Stimulated activated CD4-positive, alpha-beta T cell treated with anti-CD3 and anti-CD28 coated beads, Interleukin-15, amount 100 ng/mL, for 1 hour (primary cell): ENCODE measurements at places on chromosomes 6 and 20.

DNA sequence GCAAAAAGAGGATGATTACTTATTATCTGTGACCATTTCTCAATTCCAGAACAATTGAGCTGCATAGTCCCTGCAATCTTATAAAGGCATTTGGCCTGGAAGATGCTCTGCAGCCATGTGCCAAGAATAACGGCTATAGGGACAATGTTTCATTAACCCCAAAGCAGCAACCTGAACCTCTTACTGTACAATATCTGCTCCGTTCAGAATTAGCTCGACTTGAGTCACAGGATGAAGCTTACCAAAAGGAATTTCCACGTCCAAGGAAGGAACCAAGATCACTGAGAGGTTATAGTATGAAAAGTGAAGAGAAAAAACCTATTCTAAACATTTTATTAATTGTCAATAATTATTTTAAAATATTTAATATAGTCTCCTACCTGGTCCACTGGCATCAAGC, 167.3 kb upstream of the GMDS start:
- no peak for DNase-seq

DNA sequence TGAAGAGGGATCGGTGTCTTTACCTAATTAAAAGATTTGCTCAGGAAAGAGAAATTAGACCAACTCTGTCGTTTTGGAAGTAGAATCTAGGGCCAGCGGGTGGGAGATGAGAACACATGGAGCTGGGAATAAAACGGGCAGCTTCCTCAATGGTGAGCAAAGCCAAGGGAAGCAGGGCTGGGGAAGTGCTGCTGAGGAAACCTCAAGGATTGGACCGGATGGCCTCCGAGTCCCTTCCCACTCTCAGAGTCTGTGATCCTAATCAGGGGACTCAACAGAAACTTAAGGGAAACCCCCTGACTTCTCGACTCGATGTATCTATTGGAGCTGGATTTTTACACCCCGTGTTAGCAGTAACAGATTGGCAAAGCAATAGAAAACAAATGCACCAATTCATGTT, 10.8 kb downstream of the GCNT2 start:
- no peak for DNase-seq

DNA sequence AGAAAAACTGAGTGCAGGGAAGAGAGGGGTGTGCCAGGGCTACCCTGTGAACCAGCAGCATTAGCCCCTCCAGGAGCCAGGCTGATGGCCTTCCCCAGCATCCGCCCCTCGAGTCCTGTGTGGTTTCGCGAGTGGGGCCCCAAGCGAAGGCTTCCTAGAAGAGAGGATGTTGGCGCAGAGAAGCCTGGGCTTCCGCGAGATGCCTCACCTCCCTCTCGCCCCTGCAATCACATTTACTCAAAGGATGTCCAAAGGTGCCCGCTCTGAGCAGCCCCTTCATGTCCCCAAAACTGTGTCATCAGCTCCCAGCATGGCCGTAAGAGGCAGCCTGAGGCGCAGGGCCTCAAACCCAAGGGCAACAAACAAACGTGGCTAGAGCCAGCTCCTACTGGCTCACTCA, 111.7 kb downstream of the PREX1 start:
- DNase-seq, result peak; percentile 25

- no peak for DNase-seq
Observed at GRCh38 chr20:47489448-47489872, 12.2 kb upstream of the NCOA3 start.

DNA sequence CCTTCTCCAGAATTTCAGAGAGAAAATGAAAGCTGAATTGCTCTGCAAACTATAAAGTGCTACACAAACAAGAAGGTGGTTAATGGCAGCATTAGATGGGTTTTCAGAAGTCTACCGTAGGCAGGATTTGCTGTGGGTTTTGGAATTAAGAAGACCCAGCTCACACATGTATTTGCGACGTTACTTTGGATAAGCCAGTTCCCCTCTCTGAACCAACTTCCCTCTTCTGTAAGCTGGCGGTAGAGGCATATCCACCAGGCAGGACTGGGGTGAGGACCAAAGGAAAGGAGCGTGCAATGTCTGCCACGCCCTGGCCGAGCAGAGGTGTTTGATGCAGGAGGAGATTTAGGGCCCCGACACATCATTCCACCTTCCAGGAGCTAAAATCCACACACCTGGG, 6.9 kb downstream of the RSPO4 start:
- no peak for DNase-seq

DNA sequence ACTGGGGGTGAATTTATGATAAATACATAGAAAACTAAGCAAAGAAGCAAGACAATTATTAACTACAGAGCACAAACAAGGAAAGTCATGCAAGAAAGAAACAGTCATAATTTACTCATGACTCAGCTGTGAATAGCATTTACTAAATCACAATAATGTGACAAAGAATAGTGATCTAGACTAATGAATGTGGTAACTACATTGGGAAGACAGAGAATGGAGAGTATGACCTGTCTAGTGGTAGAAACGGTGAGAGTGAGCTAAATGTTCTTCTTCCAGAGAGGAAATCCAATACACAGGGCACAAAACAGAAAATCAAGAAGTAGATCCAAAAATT, 153.5 kb upstream of the DST start:
- no peak for DNase-seq

- DNase-seq, result no peak
Observed at GRCh38 chr6:50543666-50544065, 169.7 kb upstream of the TFAP2D start.

DNA sequence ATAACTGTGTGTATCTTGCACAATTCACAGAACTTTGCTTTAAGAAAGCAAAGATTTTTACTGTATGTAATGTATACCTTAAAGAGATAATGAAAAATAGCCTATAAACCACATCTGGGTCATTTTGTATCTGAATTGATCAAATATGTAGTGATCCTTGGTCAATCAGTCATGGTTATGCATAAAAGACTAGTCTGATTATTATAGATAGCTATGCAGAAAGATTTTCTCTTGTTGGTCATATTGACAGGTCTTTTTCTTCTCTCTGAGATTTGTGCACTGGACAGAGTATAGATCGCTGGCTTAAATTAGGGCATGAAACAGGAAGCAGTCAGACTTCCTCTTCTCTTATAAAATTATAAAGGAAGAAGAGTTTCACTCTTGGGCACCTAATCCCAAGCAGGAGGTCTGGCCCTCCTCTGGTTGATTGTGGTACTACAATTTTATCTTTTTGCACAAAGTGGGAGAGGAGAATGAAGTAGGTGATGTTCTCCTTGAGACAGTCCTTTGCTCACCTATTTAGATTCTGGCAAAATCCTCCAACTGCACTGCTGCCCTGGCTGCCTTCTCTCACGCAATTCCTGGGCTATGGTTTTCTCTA, 380.9 kb upstream of the RGS17 start:
- no peak for DNase-seq

DNA sequence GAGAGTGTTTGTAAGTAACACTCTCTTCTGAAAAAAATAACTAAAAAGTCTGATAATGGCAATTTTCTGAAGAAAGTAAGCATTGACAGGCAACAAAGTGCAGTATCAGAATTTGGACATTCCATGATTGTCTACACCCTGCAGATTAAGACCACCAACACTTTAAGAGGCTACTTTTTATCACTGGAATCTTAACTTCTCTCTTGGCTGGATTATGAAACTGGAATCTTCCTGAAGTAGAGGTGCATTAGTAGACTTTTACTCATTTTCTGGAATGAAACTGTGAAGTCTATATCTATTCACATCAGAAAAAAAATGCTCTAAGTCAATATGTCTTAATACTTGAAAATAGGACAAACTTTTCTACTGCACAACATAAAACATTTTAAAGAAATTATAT, 547.5 kb downstream of the COL12A1 start:
- DNase-seq, result no peak

- DNase-seq, result peak; percentile 32
Observed at GRCh38 chr6:53728570-53729194, 63.1 kb upstream of the KLHL31 start.

GRCh38 chr6:151442371-151442770, 9.6 kb downstream of the RMND1 start:
- no peak for DNase-seq

- no peak for DNase-seq
Observed at GRCh38 chr20:57415771-57416170, 24.6 kb downstream of the RBM38 start.

GRCh38 chr20:62346398-62347150, 20.5 kb downstream of the LAMA5 start:
- DNase-seq, result no peak

DNA sequence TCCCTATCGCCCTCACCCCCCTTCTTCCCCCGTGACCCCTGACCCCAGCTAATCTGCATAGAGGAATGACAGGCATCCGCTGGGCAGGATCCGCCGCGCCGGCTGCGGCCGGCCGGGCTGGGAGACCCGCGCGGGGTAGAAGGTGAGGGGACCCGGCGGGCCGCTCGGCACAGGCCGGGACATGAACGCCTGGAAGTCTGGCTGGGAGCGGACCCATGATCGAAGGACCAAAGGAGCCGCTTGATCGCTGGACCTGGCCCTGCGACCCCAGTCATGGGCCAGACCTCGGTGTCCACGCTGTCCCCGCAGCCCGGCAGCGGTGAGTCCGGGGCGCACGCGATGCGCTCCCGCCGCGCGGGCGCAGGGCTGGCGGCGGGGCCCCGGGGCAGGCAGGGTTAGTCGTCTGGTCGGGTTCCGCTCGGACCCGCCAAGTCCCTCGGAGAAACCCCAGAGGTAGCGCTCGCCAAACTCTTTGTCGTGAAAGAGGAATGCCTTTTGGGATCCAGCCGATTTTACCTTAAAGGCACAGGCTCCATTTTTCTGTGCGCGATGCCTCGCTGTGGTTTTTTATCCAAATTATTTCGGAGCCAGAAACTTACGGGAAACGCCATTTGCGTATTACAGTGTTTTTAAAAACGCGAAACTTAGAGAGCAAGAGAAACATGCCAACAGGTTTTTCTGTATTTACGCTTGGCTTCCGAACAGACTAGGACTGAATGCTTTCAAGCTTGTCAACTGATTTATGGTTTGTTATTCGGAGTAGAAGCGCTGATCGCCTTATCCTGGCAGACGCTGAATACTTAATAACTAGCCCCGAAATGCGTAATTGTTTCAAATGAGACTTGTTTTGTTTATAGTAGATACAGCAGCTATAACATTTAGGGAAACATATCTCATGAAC, at the start of gene PHACTR2:
PHACTR2 (plus strand) TSS at position 75 of the 901 bp plus-strand sequence; CDS start at position 274, 199 bp downstream.
- DNase-seq, result peak; percentile 48

DNA sequence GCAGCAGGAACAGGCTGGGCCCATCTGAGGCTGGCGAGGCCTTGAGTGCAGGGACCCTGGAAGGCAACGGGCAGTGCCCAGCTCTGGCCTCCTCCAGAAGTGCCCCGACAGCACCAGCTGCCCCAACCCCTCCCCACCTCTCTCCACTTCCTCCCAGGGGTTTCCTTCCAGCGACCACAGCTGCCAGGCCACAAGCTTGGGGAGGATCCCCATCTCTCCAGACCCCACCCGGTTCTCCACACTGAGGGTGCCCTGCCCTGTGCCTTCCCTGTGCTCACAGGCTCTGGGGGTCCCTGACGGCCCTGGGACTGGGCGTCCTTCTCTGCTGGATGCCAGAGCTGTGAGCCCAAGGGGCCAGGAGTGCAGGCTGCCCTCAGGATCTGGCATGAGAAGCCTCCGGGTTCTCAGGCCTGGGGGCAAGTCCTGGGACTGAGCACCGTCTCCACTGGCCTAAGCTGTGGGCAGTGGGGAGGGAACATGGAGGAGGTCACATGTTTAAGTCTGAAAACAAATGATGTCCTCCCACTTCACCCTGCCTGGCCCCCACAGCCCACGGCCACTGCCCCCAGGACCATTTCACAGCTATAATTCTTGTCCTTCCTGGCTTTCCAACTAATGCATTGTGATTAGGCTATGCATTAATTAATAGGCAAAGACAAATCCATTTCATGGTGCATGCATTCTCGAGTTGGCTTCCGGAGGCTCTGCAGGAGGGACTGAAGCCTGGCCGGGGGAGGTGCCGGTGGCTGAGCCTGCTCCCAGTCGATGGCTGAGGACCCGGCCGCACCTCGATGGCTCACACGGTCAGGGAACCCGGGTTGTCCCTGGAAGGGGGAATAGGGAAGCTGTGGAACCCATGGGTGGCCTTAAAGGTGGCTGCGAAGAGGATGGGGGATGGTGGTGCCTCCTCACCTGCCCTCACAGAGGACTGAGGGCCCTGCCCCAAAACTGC, 24.4 kb downstream of the BHLHE23 start:
- DNase-seq, result no peak

DNA sequence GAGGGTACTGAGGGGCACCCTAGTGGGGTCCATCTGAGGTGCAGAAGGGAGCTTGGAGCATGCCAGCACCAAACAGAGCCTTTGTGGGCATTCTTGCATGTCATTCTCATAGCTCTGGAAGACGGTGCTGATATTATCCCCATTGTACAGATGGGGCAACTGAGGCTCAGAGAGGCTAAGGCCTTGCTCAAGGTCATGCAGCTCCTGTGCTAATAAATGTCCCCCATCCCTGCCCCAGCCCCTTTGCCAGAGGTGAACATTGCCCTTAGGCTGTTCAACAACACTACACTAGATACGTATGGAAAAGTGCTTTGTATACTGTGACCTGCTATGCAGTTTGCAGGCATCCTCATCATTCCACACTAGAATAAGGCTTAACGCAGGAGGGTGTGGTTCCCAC, 5.5 kb upstream of the EPB41L1 start:
- no peak for DNase-seq

DNA sequence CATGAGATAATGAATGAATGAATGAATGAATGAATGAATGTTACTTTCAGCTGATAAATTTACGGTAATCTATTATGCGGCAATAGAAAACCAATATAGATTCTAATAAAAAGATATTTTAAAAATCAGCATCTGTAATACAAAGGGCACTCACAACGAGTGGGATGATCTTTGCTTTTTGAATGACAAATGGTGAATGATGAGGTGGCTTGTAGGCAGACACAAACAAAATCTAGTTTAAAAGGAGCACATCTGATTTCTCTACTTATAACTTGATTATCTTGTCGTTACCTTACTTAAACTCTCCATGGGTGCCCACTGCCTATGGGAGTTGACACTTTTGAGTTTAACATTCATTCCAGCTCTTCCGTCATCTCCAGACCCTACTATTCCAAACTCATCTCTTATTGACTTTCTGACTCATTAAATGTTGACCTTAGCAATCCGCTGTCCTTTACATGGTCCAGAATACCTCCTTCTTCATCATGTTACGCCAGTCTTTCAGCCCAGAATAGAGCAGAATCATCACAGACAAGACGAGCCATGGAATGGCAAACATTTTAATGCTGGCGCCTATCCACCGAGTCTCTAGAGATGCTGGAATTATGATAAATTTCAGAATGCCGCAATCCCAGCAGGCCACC, 41.3 kb downstream of the NHLRC1 start:
- DNase-seq, result no peak

DNA sequence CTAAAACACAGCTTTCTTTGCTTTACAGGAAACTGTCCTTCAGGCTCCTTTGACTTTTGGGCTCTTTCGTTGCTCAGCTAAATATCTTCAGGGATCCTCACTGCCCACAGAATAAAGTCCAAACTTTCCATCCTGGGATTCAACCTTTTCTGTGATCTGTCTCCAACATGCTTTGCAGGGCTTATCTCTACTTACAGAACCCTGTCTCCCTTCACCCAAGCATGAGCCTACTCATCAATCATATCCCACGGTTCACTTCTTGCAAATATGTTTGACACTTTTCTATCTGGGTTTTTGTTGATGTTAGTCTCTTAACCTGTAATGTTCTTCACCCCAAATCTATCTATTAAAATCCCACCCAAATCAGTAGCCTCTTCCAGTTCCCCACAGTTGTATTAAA, 327.3 kb upstream of the RNF24 start:
- no peak for DNase-seq

GRCh38 chr6:123171341-123172115, 175.5 kb downstream of the CLVS2 start:
- no peak for DNase-seq
